ENCODE measurements at places on chromosomes 7 and 10.
A peak's percentile ranks its signal among the peaks of the same experiment; 100 is the strongest.

GRCh38 chr10:119821182-119821581 lies 51.5 kb downstream of the MCMBP start:
- no peak for DNase-seq

DNA sequence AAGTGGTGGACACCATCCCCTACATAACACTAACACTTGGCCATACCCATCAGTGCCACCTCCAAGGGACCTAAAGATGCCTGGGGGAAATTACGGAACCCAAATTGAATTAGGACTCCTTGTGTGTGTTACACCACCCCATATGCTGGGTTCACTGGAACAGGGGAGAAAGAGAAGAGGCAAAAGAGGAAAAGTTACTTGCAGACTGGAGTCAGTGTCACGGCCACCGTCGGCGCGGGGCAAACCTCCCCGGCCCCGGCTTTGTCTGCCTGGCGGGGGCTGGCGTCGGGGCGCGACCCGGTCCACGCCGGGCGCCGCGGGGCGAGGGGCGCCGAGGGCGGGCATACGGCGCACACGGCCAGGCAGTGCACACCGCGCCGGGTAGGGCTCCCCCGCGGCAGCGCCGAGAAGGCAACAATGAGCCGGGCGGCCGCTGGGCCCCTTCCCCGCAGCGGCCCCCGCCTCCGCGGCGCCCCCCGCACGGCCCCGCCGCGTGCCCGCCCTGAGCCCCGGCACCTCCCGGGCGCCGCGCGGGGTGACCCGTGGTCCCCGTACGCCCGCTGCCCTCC lies 171.1 kb downstream of the FAM107B start:
- DNase-seq, result peak; percentile 40

GRCh38 chr10:98293550-98294269 lies 25.7 kb upstream of the LOXL4 start:
- DNase-seq, result no peak

DNA sequence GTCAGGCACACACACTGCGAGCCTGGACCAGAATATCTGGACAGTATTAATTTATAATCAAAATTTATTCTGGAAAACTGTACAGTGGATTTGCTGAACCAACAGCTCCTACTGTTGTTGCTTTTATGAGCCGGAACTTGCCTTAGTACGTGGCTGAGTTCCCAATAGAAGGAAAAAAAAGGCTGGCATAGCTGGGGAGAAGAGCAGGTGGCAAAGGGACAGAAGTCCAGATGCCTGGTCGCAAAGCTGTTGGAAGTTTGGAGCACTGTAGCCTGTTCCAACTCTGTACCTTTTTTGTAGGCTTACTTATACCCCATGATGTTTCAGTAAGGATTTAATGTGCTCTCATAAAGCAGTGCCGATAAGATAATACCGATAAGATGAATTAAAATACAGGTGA lies 333.8 kb downstream of the ABCA13 start:
- DNase-seq, result no peak

- peak; percentile 1 for DNase-seq
These were observed 538.5 kb downstream of the SUGCT start for GRCh38 chr7:40673285-40673684.

- DNase-seq, result no peak
These were observed 19.2 kb upstream of the TNRC18 start for GRCh38 chr7:5442757-5443305.

All from activated naive CD8-positive, alpha-beta T cell treated with anti-CD3 and anti-CD28 coated beads for 36 hours (primary cell).